ENCODE measurements at places on chromosomes 2 and 18.

GRCh38 chr2:42819160-42819559, 26.8 kb upstream of the HAAO start:
- no peak for DNase-seq

DNA sequence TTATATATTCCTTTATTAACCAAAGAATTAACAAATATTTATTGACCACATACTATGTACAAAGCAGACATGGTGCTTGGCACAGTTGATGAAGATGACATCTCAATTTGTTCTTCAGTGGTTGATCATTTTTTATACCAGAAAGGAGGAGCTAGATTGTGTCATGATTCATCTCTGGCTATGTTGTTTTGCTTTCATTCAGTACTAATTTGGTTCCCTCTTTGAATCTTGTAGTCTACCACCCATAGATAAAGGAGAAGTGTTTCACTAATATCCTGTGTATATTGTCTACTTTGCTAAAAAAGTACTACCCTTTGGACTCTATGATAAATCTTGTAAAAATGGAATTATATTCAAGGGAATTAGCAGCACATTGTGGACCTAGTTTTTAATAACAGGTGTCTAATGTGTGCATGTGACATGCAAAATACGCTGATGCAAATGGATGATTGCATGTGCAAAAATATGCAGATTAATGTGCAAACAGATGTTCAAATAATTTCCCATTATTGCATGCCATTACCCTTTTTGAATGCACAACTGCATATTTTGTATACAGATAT, 313.2 kb upstream of the ZEB2 start:
- DNase-seq, result no peak

DNA sequence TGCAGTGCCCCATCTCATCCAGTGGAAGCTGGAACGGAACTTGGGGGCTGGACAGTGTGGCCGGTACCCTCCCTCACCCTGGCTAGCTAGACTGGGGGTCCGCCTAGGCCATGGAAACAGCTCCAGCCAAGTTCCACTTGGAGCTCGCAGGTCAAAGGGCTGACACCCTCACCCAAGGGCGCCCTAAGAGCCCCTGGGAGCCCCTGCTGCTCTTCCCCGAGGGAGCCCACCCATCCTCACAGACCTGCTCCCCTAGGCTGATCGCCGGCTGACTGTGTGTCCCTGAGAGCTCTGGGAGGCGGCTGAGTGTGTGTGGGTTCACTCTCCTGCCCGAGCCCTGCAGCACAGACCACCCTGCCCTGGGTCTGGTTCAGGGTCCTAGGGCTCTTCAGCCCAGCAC, 118.2 kb upstream of the OTOS start:
- no peak for DNase-seq

DNA sequence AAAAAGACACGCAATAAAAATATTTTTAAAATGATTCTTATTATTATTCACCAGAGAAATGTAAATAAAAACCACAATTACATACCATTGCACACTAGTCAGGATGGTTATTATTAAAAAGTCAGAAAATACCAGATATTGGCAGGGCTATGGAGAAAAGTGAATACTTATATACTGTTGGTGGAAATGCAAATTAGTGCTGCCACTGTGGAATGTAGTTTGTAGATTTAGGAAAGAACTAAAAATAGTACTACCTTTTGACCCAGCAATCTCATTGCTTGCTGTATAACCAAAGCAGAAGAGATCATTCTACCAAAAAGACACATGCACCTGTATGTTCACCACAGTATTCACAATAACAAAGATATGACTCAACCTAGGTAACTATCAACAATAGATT, 1237.3 kb upstream of the FAM98A start:
- DNase-seq, result no peak

Measured in RWPE2 (cell line).